ENCODE measurements at places on chromosomes 1 and 21.

GRCh38 chr1:12549460-12550349 lies 68.3 kb downstream of the DHRS3 start:
- DNase-seq: peak; percentile 87

DNA sequence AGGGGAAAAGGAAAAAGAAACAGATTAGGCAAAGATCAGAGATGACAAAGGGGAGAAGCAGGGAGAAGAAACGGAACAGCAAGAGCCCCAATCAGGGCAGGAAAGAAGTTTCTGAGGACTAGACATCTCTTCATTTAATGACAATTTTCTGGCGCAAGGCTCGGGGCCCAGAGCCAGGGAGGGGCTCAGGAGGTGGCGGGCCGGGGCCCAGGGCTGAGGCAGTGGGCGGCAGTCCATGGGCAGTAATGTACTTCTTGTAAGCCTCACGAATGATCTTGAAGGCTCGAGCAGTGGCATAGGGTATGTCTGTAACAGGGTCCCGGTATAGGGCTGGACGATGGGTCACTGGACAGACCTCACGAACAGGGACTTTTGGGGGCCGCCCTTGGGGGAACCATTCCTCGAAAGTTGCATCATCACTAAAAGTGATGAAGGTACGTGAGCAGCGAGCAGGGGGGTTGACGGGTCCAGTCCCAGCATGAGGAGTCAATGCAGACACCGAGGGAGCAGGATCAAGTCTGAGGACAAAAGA lies 799 bp upstream of the TMOD4 start:
- DNase-seq: no peak

DNA sequence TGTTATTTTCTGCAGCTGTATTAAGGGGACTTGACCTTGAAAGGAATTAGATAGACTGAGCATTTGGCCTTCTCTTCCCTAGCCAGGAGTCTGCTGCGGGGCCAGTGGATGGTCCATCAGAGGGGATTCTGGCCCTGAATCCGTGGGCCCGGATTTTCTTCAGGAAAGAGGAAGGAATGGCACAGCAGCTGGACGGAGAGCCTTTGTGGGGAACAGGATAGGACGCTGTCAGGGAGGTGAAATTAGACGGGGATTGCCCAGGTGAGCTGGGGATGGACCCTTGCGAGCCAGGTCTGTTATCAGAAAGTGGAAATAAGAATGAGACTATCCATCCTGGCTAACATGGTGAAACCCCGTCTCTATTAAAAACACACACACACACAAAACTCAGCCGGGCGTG lies 1.7 kb upstream of the C2CD2 start:
- no peak for DNase-seq

DNA sequence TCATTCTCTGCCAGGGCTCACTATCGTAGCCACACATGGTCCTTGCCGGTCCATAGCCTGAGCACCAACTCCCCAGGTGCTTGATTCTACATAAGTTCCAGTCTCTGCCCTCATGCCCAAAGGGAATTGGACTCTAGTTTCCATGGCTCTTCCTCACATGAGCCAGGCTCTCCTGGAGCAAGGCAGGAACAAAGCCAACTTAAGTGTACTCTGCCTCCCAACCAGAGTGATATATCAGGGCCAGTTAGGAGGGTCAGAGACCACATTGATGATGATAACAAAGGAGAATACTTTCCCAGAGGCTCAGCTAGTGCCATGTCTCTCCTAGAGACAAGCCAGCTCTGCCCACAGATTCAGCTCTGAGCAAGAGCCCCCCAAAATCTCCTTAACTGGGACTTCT lies 70.9 kb downstream of the ERI3 start:
- no peak for DNase-seq

- no peak for DNase-seq
These were observed 9.7 kb downstream of the MAPKAPK2 start for GRCh38 chr1:206694171-206695124.

DNA sequence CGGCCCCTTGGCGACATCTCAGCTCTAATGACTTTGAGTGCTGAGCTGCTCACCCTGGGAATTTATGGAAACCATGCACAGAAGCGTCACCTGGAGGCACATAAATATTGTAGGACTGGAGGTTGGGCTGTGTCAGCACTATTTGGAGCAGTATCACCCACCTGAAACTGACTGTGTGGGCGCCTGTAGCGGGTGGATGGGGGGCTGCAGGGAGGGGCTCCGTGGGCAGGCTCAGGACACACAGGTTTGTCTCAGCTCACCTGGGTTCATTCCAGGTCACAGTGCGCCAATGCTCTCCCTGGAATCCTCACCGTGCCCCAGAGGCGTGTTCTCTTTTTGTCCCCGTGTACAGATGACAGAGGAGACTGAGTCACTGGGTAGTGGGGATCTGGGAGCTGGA lies 74.8 kb upstream of the ACTL8 start:
- DNase-seq: no peak

DNA sequence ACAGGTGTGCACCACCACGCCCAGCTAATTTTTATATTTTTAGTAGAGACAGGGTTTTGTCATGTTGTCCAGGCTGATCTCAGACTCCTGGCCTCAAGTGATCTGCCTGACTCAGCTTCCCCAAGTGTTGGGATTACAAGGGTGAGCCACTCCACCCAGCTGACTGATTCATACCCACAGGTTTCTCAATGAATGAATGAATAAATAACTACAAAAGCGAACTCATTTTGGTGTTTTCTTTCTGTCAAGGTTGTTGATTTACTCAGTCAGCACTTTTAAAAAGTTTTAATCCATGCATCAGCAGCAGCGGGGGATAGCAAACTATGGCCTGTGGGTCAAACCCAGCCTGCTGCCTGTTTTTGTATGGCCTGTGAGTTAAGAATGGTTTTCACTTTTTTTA lies 217.5 kb downstream of the FAF1 start:
- DNase-seq: no peak

- peak; percentile 62 for DNase-seq
These were observed 24.6 kb downstream of the HMGN2 start for GRCh38 chr1:26496861-26497260.

Data from ovary (tissue), 10 donors.